Activated naive CD8-positive, alpha-beta T cell treated with anti-CD3 and anti-CD28 coated beads, Interleukin-2, amount 10 ng/mL, durations not matched to agents 7 days and 5 days (primary cell): ENCODE measurements at places on chromosomes 1 and 21. TPM values are rescaled to one million over a fixed set of nuclear protein-coding genes. Genes with fewer than 3 reads are reported as not detected.

LAPTM5 gene
- total RNA-seq = 474 TPM

ZNF670 gene
- 1.5 TPM for total RNA-seq

DIPK1A gene
- 11.6 TPM for total RNA-seq

EFNA1 gene
- 0.25 TPM for total RNA-seq

GRIK1 gene
- total RNA-seq = not detected

KLHDC7A gene
- not detected for total RNA-seq

AADACL3 gene
- not detected for total RNA-seq

NECTIN4 gene
- not detected for total RNA-seq

USP21 gene
- 46.8 TPM for total RNA-seq

CFAP126 gene
- not detected for total RNA-seq

STK40 gene
- total RNA-seq = 59.5 TPM

MROH9 gene
- not detected for total RNA-seq

C1QC gene
- 1.7 TPM for total RNA-seq

AMY1C gene
- not detected for total RNA-seq

CATSPERE gene
- 1.6 TPM for total RNA-seq

METTL13 gene
- 38.7 TPM for total RNA-seq

LAMTOR2 gene
- total RNA-seq = 50.9 TPM

OR2T29 gene
- total RNA-seq = not detected

PTGER3 gene
- total RNA-seq = 1.3 TPM

KISS1 gene
- not detected for total RNA-seq

CD2 gene
- 227 TPM for total RNA-seq

MYBPH gene
- total RNA-seq = not detected

RPL22 gene
- total RNA-seq = 309 TPM

TRIM45 gene
- total RNA-seq = 0.31 TPM

MX2 gene
- total RNA-seq = 106 TPM

OR6K3 gene
- total RNA-seq = not detected

S100A16 gene
- not detected for total RNA-seq

MOB3C gene
- 21.0 TPM for total RNA-seq

S100A13 gene
- 4.8 TPM for total RNA-seq

CACHD1 gene
- 0.91 TPM for total RNA-seq

MCM3AP gene
- 150 TPM for total RNA-seq

HLX gene
- 0.43 TPM for total RNA-seq

TM2D1 gene
- total RNA-seq = 43.8 TPM

SMCP gene
- not detected for total RNA-seq

GBP4 gene
- 61.9 TPM for total RNA-seq

TNFAIP8L2 gene
- 21.2 TPM for total RNA-seq

SPATA1 gene
- 4.0 TPM for total RNA-seq

DIO1 gene
- total RNA-seq = not detected

TNFRSF14 gene
- 134 TPM for total RNA-seq

PGLYRP4 gene
- not detected for total RNA-seq

TMEM240 gene
- 1.2 TPM for total RNA-seq

NIPAL3 gene
- 54.1 TPM for total RNA-seq

KRTAP12-2 gene
- not detected for total RNA-seq

ICOSLG gene
- total RNA-seq = 1.5 TPM

RIMS3 gene
- total RNA-seq = 6.9 TPM

CHI3L1 gene
- total RNA-seq = 0.37 TPM

MCL1 gene
- 302 TPM for total RNA-seq

PSMB2 gene
- 58.0 TPM for total RNA-seq

KCNT2 gene
- not detected for total RNA-seq

CCT3 gene
- 165 TPM for total RNA-seq

CHODL gene
- 0.28 TPM for total RNA-seq

S100A3 gene
- not detected for total RNA-seq

FCGR3B gene
- total RNA-seq = not detected

TSSK3 gene
- 1.6 TPM for total RNA-seq

TLCD4 gene
- 0.06 TPM for total RNA-seq

RPTN gene
- total RNA-seq = not detected

IL20 gene
- not detected for total RNA-seq

OSCP1 gene
- 1.8 TPM for total RNA-seq
